ENCODE measurements at places on chromosomes 6 and 20. TPM values are rescaled to one million over a fixed set of nuclear protein-coding genes. Genes with fewer than 3 reads are reported as not detected.

GRCh38 chr6:49551866-49552129, 1.3 kb downstream of the C6orf141 start:
- H3K4me1 ChIP-seq: peaks cover 5% of the 10 kb centered on the region
- H3K27me3 ChIP-seq: no peaks in the 10 kb centered on the region

DNA sequence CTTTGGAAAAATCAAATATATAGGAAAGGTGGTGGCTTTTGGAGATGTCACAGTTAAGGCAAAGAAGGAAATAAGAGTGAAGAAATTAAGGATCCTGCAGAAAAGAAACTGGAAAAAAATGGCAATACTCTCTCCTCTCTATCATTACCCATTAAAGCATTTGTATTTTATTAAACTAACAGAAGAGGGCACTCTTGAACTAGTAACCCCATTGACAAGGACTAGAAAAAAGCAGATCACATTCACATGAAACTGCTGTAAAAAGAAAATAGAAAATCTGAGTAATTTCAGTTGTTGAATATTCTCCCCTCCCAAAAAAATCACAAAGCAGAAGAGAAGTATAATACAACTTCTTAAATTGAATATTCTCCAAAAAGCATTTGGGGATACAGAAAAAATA, 104.1 kb upstream of the SLC35B3 start:
- H3K27ac ChIP-seq: no peak overlapping the region
- no peaks in the 10 kb centered on the region for H3K36me3 ChIP-seq
- no peaks in the 10 kb centered on the region for H3K27me3 ChIP-seq
- no peaks in the 10 kb centered on the region for H3K4me1 ChIP-seq
- no peak overlapping the region for H3K4me3 ChIP-seq

DNA sequence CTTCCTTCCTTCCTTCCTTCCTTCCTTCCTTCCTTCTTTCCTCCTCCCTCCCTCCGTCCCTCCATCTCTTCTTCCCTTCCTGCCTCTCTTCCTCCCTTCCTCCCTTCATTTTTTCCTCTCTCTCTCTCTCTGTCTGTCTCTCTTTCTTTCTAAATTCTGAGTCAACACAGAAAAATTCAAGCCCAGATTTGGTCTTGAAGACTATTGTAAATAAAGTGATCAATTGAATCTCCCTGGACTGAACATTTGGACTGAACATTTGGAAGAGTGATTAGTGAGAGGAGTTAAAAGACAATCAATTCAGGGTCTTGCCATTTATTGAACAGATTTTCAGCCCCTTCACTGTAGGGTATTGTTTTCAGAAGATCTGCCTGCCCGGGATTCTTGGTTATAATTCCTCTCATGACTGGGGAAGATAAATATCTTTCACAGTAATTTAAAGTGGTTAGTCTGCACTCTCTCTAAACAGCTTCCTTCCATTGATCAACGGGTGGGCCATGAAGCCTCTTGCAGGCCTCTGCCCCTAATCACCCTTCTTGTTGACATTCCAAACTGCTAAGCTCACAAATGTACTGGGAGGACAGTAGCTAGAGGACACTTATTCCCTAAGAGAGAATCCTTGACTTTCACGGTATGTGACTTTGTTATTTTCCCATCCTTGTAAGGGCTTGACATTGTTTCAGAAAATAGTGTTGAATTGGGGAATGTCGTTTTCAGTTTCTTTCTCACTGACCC, 101.7 kb upstream of the BMP2 start:
- H3K36me3 ChIP-seq: no peaks in the 10 kb centered on the region
- H3K4me1 ChIP-seq: no peaks in the 10 kb centered on the region
- H3K4me3 ChIP-seq: no peak overlapping the region
- no peak for DNase-seq

- no peak overlapping the region for H3K4me3 ChIP-seq
- no peaks in the 10 kb centered on the region for H3K27me3 ChIP-seq
- no peak overlapping the region for H3K27ac ChIP-seq
- H3K36me3 ChIP-seq: no peaks in the 10 kb centered on the region
- DNase-seq: no peak
Measured at GRCh38 chr6:165013701-165014100, 295.7 kb downstream of the C6orf118 start.

DNA sequence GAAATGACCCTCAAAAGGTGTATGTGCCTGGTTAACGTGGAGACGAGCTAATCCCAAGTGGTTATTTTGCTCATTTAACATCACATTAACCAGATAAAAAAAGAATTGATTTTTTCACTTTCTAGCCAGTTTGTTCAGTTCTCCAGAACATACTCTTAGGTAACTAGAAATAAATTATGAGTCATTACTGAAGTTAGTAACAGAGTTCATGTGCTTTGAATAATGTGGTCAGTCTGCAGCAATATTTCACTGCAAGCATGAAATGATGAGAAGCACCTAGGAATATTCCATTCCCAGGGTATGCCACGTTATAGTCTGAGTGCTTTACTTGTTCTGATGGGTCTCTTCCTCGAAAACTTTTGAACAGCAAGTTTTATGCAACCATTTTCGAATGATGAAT, 138.3 kb upstream of the INSM1 start:
- H3K4me3 ChIP-seq: no peak overlapping the region
- no peaks in the 10 kb centered on the region for H3K27me3 ChIP-seq
- no peak for DNase-seq
- no peaks in the 10 kb centered on the region for H3K36me3 ChIP-seq

GRCh38 chr6:24630856-24631505, 15.0 kb downstream of the KIAA0319 start:
- no peak overlapping the region for H3K4me3 ChIP-seq
- no peak overlapping the region for H3K27ac ChIP-seq
- no peaks in the 10 kb centered on the region for H3K36me3 ChIP-seq
- no peaks in the 10 kb centered on the region for H3K27me3 ChIP-seq

DNA sequence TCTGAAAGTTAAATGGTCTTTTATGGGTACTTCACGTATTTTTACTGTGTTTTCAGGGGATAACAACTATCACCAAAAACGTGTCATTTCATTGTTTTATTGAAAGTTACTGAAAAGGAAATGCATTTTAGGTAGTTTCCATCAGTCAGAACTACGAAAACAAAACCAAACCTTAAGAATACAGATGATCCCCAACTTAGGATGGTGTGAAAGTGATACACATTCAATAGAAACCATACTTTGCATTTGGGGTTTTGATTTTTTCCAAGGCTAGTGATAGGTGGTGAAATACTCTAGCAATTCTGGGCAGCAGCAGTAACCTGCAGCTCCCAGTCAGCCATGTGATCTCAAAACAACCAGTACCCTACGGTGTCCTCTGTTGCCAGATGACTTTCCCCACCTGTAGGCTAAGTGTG, 25.9 kb upstream of the EFHC1 start:
- H3K4me1 ChIP-seq: peaks cover 94% of the 10 kb centered on the region
- H3K4me3 ChIP-seq: peak overlapping the region; percentile 35
- DNase-seq: peak; percentile 60
- no peaks in the 10 kb centered on the region for H3K27me3 ChIP-seq
- peak overlapping the region; percentile 89 for H3K27ac ChIP-seq
- H3K36me3 ChIP-seq: no peaks in the 10 kb centered on the region

GRCh38 chr6:83860359-83860755, 868 bp downstream of the CYB5R4 start:
- peak overlapping the region; percentile 92 for H3K4me3 ChIP-seq
- no peak for DNase-seq
- peaks cover 21% of the 10 kb centered on the region for H3K4me1 ChIP-seq
- H3K27me3 ChIP-seq: no peaks in the 10 kb centered on the region
- H3K27ac ChIP-seq: peak overlapping the region; percentile 82
- H3K36me3 ChIP-seq: no peaks in the 10 kb centered on the region

GRCh38 chr6:149476789-149477455, 7.9 kb downstream of the ZC3H12D start:
- H3K4me1 ChIP-seq: peaks cover 40% of the 10 kb centered on the region
- H3K4me3 ChIP-seq: no peak overlapping the region
- no peaks in the 10 kb centered on the region for H3K27me3 ChIP-seq
- H3K27ac ChIP-seq: no peak overlapping the region
- DNase-seq: no peak
- H3K36me3 ChIP-seq: peaks cover 8% of the 10 kb centered on the region

DNA sequence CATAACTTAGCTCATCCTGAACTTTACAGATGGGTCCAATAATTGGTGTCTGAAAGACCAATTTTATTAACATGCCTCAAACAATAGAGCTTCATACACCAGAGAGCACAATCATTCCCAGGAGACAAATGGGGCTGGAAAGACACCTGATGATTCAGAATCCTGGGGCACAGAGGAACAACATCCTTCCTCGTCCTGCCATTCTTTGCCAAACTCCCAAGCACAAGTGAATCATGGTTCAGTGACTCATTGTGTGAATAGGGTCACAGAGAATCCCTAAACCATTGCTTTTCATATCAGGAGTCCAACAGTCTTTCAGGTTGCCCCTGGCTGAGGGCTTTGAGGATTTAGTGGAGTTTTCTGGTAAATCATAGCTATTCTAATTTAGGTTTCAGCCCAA, 266.4 kb upstream of the BMP2 start:
- no peak for DNase-seq
- H3K4me3 ChIP-seq: no peak overlapping the region
- H3K27ac ChIP-seq: no peak overlapping the region
- H3K27me3 ChIP-seq: no peaks in the 10 kb centered on the region
- no peaks in the 10 kb centered on the region for H3K36me3 ChIP-seq

Gene ANGPT4
- not detected for polyA plus RNA-seq

Gene HINT3
- polyA plus RNA-seq: 7.8 TPM

Gene BANF2
- not detected for polyA plus RNA-seq

Gene RAB44
- polyA plus RNA-seq: not detected

Gene RPS6KA2
- 5.0 TPM for polyA plus RNA-seq

Gene MATN4
- not detected for polyA plus RNA-seq
